ENCODE measurements at places on chromosomes 6 and 20.

GRCh38 chr6:135033238-135033637, 21.4 kb downstream of the HBS1L start:
- no peak for DNase-seq

- no peak for DNase-seq
Observed at GRCh38 chr6:43024436-43024835, 3.0 kb downstream of the RRP36 start.

- DNase-seq = no peak
Observed at GRCh38 chr6:153994004-153994403, 45.0 kb upstream of the OPRM1 start.

DNA sequence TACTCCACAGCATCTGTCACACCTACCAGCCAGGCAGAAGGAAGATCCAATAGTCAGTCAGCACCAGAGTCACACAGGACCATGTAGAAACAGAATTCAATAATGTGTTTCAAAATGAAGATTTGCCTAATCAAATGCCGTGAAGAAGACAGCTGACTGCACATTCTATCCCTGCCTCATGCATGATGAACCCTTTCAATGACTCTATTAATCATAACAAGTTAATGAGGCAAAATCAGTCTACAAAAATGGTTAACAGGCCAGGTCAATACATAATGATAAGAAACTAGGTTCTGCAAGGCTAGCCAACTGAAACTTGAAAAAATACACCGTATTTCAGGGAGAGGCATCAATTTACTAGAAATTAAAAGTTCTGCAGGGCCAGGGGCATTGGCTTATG, 6.7 kb upstream of the PNRC1 start:
- no peak for DNase-seq

DNA sequence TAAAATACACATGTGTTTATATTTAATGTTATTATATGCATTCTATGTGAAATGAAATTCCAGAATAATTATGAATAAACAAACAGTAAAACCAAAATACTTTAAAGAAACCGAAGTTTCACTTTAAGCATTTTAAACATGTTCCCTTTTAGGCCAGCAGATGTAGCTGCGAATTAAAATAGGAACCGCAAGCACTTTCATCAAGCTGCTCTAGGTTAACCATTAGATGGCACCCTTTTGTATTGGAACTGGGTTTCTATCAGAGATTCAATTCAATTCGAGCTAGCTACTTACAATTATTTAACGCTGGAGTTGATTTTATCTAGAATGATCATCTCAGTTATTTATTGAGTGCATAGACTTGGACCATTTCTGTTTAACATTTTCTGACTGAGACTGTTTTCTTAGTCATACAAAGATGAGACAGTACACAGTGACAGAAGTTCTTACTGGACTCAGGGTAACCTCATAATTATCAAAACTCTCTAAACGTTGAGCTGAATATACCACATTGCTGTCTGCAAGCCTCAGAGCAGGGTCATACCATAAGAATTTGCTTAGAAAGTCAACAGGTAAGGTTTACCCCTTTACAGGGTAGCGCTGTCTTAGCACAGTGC, 8.5 kb downstream of the TMEM242 start:
- no peak for DNase-seq

GRCh38 chr20:58629215-58629580, 21.9 kb upstream of the STX16 start:
- no peak for DNase-seq
